Lung (tissue), 17 donors: ENCODE measurements at places on chromosomes 6 and 20. TPM values are rescaled to one million over a fixed set of nuclear protein-coding genes. Genes with fewer than 3 reads are reported as not detected.
A peak's percentile ranks its signal among the peaks of the same experiment; 100 is the strongest.

- H3K36me3 ChIP-seq, result no peaks in the 10 kb centered on the region
- H3K27ac ChIP-seq, result no peak overlapping the region
- peaks cover 9% of the 10 kb centered on the region for H3K4me1 ChIP-seq
- no peak for DNase-seq
Observed at GRCh38 chr6:50591135-50591534, 122.2 kb upstream of the TFAP2D start.

The AHCY gene
- total RNA-seq, result 40.2 TPM

DNA sequence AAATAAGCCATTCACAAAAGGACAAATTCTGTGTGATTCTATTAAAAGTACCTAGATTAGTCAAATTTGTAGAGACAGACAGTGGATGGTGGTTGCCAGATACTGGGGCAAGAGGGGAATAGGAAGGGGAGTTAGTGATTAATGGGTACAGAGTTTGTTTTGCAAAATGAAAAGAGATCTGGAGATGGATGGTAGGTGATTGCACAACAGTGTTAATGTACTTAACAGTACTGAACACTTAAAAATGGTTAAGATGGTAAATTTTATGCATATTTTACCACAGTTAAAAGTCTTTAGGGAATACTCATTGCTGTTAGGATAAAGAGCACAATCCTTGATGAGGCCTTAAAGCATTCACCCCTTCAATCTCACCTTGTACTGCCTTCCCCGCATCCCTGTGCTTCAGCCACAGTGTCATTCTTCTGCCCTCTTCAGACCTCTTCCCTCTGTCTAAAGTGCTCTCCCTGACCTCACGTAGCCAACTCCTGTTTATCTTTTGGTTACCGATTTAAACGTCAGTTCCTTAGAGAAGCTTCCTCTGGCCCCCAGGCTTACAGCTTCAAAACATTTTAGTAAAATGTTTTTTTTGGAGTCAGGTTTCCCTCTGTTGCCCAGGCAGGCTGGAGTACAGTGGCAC, 11.8 kb downstream of the PSMF1 start:
- H3K4me1 ChIP-seq, result no peaks in the 10 kb centered on the region
- DNase-seq, result no peak
- H3K4me3 ChIP-seq, result no peak overlapping the region
- peaks cover 34% of the 10 kb centered on the region for H3K36me3 ChIP-seq
- no peak overlapping the region for H3K27ac ChIP-seq
- no peaks in the 10 kb centered on the region for H3K27me3 ChIP-seq

DNA sequence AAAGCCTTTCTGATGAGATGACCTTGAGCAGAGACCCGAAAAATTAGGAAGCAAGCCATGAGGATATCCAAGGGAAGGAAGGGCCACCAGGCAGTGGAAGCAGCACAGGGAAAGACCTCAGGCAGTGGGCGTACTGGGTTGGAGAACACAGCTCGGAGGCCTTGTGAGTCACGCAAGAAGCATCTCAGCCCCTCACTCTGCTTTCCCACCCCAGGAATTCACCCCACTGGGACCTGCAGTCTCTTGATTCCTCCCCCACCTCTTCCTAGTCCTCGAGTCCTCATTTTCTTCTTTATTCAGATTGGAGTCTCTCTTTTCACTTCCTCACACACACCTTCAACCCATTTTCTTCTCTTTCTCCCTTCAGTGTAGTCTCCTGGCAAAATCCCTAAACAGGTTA, 27.0 kb downstream of the RPRD1B start:
- peaks cover 35% of the 10 kb centered on the region for H3K4me1 ChIP-seq
- no peak for DNase-seq
- no peaks in the 10 kb centered on the region for H3K27me3 ChIP-seq
- no peak overlapping the region for H3K4me3 ChIP-seq

DNA sequence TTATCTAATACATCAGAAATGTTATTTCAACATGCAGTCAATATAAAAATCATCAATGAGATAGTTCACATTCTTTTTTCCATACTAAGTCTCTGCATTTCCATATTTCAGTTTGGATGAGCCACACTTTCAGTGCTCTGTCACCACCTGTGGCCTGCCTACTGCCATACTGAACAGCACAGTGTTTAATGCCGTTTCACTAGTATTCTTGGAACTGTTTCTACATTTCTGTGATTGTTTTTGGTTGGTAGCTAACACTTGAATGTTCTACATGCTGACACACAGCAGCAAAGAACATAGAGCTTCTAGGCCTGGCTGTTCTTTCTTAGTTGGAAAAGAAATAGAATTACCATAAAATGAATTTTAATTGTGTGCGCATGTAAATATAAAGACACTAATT, 61.4 kb upstream of the KIF25 start:
- peaks cover 7% of the 10 kb centered on the region for H3K4me1 ChIP-seq
- peaks cover 41% of the 10 kb centered on the region for H3K36me3 ChIP-seq
- no peak overlapping the region for H3K27ac ChIP-seq
- H3K27me3 ChIP-seq, result no peaks in the 10 kb centered on the region
- no peak overlapping the region for H3K4me3 ChIP-seq

DNA sequence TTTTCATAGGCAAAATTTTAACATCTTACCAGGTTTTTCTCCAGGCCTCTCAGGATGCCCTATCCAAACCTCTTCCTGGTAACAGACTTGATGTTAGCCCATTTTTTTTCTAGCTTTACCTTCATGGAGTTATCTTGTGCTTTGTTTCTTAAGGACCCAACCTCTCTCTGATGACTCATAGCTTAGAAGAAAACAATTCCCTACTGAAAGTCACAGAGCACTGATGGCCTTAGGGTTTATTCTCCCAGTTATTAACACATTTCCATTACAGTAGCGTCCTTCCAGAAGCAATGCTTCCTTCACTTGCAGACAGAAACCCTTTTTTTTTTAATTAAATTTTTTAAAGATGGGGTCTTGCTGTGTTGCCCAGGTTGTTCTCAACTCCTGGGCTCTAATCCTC, 79.4 kb downstream of the IYD start:
- no peaks in the 10 kb centered on the region for H3K27me3 ChIP-seq
- no peak overlapping the region for H3K27ac ChIP-seq
- DNase-seq, result no peak
- H3K36me3 ChIP-seq, result no peaks in the 10 kb centered on the region
- H3K4me1 ChIP-seq, result peaks cover 6% of the 10 kb centered on the region
- no peak overlapping the region for H3K4me3 ChIP-seq

DNA sequence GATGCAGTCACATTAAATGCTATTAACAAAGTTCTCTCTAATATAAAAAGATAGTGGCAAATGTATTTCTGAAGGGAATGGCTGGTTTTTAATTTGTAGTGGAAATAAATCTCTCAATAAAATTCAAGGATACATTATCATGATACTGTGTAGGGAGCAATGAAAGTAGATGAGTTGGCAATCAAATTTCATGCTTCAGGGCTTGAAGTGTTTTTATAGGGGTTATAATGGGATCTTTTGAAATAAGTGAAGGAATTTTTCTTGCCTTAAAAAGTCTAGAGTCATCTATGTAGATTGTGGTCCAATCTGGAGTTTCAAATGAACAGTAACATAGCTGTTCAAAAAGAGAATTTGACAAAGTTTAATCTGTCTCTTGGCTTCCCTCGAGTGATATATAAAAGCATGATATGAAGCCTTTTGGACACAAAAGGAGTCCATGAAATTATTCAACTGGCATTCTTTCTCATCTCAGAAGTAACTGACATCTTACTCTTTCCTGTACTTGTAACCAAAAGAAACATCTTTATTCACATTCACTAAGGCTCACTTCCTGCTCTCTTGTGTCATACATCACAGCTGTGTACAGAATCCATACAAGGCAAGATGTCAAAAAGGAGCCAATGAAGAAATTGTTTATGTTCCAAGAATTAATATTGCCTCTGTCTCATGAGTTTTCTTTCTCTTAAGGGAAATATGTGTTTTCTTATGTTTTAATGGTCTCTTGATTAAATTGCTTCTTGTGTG, 591.0 kb upstream of the GJE1 start:
- H3K27me3 ChIP-seq, result no peaks in the 10 kb centered on the region
- H3K4me3 ChIP-seq, result no peak overlapping the region
- DNase-seq, result no peak
- H3K36me3 ChIP-seq, result no peaks in the 10 kb centered on the region

- no peak overlapping the region for H3K4me3 ChIP-seq
- H3K27me3 ChIP-seq, result no peaks in the 10 kb centered on the region
- H3K27ac ChIP-seq, result peak overlapping the region; percentile 9
- no peaks in the 10 kb centered on the region for H3K36me3 ChIP-seq
- peaks cover 20% of the 10 kb centered on the region for H3K4me1 ChIP-seq
- DNase-seq, result no peak
Observed at GRCh38 chr6:156781861-156782631, 4.9 kb downstream of the ARID1B start.

DNA sequence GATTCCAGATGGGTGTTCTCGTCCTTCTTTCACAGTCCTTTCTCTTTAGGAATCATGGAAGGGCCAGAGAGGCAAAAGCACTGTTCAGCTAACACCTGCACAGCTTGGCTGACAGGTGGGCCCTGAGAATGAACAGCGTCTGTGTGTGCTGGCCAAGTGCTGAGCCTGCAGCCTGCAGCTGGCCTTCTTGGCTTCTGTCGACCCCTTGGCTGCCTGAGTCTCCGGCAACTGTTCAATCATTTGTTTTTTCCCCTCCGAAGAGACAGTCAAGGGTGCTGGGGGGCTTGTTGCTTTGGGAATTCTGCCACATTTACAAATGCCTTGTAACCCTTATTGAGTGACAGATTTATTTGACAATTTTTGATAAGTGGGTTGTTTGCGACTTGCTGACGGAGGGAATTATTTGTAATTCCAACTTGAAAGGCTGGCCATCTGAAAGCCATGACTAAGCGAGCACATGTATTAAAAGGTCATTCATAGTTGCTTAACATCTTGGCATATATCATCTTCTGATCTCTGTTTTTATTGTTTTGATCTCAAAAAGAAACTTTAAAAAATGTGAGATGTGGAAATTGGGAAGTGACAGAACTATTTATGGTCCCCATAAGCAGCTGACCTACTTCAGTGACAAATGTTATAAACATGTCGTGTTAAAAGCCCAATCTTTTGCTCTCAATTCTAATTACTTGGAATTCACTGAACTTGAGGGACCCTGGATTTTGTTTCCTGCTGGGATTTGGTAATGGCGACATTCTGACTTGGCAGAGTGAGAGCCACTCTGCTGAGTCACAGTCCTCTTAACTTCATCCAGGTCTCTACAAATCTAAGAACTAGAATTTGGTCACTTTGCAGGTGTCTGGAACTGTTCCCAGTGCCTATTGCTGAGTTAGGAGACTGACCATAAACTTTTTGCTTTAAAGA, 41.9 kb upstream of the FERMT1 start:
- no peaks in the 10 kb centered on the region for H3K36me3 ChIP-seq
- no peaks in the 10 kb centered on the region for H3K27me3 ChIP-seq
- H3K27ac ChIP-seq, result no peak overlapping the region
- H3K4me3 ChIP-seq, result no peak overlapping the region
- no peak for DNase-seq
